ENCODE measurements at places on chromosomes 4 and X.

DNA sequence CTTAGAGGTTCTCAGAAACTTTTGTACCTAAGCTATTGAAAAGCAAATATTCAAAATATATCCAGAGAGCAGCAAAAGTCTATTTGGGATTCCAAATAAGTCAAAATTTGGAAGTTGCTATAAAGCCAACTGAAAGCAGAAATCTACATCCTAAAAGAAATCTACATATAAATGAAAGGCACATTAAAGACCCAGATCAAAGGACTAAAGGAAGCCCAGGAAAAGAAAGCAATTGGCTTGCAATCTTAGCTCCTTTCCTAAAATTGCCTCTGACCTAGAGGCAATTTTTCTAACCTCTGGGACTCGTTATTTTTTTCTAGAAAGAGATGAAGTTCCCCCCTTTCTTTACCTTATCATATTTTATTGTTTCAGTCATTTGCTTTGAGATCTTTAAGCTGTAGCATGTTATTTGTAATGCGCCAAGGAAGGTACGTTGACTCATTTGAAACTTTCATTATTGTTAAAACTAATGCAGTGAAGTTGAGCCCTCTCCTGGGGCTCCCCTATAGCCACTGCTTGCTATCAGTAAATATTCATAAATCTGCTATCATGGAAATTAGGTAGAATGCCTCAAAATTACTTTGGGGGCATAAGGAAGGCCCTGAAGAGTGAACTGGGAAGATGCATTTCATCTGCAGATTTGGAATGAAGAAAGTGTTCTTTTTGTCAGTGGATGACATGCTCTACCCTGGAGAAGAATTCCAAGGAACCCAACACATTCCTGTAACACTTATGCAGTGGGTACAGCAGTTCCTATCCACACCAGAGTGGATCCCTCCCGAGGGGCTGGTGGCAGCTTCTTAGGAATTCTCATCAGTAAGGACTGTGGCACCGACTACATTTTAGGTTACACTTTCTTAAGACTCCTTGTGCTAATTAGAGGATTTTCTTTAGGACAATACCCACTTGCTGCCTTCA is 177.8 kb upstream of the IGFBP7 start:
- no peak for DNase-seq

- no peak for DNase-seq
Measured at GRCh38 chr4:75630937-75631329, 605 bp upstream of the CDKL2 start.

DNA sequence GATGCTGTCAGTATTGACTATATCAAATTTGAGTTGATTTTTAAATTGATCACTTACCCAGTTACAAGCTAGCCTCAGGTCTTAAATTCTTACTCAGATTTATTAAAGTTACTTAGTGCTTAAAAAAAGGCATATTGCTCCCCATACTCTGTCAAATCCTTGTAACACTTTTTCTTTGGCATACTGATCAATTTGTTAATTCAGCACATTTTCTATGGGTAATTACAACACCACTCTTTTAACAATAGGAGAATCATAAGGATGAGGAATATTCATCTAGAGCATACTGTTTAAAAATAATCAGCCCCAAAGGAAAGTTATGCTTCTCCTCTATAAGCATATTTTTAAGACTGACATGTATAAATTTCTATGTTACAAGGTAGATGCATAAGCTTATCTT is 482.5 kb downstream of the PABPC4L start:
- DNase-seq, result no peak

DNA sequence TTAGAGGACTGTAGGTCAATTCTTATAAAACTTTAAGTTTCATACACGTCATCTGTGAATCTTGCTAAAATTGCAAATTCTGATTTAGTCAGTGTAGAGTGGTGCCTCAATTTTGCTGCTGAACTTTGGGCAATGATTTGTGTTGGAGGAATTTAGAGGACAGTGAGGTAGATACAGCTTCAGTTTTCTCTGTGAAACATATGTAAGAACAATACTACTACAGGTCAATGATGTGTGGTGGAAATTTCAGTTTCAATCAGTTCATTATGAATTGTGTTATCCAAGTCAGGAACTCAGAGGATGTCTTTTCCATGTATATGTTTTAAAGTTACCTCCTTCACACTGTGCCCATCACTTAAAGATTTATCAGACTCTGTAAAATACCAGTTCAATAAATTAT is 1597.8 kb upstream of the PCDH10 start:
- no peak for DNase-seq

DNA sequence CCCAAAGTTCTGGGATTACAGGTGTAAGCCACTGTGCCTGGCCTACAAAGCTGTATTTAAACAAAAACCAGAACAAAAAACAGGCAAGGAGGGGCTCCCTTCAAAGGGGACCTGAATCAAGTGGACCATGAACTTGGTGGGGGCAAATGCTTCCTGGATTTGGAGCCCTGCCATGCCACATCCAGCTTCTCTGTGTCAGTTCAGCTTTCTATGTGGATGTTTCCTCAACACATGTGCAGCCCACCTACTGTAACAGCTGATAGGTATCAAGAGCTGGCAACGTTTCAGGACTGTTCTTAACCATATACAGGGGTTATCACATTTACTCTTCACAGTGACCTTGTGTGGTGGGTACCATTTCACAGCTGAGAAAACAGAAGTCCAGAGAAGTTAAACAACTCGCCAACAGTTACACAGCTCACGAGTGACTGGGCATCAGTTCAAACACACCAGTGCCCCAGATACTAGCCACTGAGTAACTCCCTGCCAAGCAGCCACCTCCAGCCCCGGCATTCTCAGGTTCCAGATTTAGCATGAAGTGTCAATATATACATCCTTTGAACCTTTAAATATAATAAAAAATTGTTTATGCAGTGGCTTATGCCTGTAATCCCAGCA is 7.5 kb downstream of the GPR143 start:
- no peak for DNase-seq

GRCh38 chrX:110046001-110046400 is 43.1 kb downstream of the TMEM164 start:
- DNase-seq, result no peak

GRCh38 chr4:152273343-152273742 is 262.5 kb downstream of the FBXW7 start:
- DNase-seq, result no peak

GRCh38 chr4:68338625-68339024 is 11.3 kb downstream of the YTHDC1 start:
- DNase-seq, result no peak

GRCh38 chr4:53905276-53905940 is 159.0 kb downstream of the CHIC2 start:
- DNase-seq, result no peak

DNA sequence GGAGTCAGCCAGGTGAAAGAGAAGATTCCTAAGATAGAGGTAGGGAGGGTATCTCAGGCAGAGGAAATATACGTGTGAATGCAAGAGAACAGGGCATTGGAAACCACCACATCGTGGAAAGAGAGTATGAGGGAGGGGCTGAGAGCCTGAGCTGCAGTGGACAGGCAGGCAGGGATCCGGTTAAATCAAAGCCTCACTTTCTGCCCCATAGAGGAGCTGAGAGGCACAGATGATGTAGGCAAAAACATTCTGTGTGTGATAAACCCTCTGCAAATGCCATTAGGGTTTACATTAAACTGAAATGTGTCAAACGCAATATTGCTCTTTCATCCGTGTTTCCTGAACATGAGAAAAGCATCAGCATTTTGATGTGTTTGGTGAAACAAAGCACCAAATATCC is 298.1 kb upstream of the TAPT1 start:
- DNase-seq, result no peak

GRCh38 chr4:26023203-26023972 is 109.4 kb downstream of the SMIM20 start:
- DNase-seq, result no peak

GRCh38 chrX:134734466-134734952 is 76.2 kb upstream of the PLAC1 start:
- no peak for DNase-seq

GRCh38 chr4:10063544-10064300 is 42.4 kb upstream of the SLC2A9 start:
- no peak for DNase-seq

DNA sequence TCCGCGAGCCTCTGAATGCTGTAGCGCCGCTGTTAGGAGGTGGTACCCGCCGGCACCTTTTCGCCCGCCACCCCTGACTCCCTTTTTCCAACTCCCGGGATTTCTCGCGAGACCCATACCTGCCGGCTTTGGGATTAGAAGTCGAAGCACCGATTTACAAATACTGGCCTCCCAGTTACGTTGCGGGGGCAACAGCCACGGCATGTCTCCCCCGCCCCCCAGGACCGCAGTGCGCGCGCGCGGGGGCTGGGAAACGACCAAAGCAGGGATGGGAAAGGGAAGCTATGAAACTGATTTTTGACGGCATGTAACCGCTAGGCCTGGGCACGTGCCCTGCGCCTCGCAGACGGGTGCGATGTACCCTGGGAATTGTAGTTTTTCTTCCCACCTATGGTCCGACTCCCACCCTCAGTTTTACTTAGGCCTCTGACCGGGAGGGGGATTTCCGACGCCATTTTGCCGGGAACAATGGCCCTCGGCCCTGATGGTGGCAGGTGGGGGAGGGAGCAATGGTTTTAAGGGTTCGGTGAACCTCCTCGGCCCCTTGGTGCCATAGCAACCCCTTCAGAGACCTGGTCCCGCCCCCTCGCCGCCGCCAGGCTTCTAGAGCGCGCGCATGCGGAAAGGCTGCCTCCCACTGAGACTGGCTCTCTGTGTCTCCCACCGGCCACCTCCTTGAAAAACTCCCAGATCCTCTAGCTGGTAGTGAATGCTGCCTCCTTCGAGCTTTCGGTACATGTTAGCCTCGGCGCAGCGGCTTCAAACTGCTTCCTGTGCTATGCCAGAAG is 772 bp upstream of the WNK3 start:
- peak; percentile 28 for DNase-seq

DNA sequence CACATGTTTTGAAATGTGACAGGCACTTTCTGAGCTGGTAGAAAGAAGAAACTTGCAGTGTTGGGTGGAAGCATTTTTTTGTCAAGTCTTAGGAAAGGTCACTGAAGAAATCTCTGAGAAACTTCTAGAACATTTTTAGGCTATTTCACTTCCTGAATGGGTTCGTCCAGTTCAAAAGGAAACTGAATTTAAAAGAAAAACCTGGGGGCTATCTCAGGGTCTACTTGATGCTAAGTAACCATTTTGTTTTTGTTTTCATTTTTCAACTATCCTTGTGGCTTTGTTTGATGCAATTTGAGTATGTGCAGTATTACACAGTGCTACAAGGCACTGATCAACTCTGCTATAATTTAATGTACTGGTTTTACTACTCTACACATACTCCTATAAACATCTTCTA is 34.0 kb upstream of the AMOT start:
- no peak for DNase-seq

- DNase-seq, result no peak
Measured at GRCh38 chr4:83731609-83732008, 195.7 kb downstream of the GPAT3 start.

DNA sequence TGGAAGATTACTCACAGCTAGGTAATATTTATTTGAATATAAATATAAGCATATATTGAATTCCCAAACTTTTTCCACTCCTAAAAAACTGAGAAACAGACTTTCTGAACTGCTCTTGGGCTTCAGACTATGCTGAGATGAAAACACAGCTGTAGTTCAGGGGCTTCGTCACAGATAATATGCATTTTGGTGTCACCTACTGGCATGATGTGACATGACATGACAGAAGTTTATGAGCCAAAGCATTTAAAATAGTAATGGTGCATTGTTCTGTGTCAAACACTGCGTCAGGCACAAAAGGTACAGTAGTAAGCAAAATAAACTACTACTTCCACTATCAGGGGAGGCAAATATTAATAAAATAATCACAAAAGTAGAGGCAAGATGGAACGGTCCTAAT is 171.3 kb downstream of the BTC start:
- DNase-seq, result no peak

GRCh38 chrX:41332408-41333002 is 1.5 kb upstream of the DDX3X start:
- peak; percentile 26 for DNase-seq

DNA sequence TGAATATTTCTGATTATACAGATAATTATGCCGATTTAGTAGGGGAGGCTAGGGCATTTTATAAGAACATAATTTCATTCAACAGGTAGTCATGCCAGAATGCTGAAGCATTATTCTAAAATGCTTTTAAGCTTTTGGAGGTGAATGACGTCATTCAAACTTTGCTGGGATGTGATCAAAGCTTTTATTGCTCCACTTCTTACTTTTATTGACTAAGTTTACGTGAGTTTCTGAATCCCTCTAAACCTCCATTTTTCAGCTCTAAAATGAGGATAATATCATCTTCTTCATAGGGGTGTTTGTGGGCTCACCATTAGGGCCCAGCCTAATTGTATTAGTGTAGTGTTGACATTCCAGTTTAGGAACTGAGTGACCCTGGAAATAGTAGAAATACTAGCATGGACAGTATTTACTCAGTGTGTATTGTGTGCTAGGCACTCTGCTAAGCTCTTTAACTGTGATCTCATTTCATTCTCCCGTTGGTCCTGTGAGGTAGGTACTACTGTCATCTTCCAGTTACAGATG is 3.0 kb downstream of the WWC2 start:
- DNase-seq, result no peak

DNA sequence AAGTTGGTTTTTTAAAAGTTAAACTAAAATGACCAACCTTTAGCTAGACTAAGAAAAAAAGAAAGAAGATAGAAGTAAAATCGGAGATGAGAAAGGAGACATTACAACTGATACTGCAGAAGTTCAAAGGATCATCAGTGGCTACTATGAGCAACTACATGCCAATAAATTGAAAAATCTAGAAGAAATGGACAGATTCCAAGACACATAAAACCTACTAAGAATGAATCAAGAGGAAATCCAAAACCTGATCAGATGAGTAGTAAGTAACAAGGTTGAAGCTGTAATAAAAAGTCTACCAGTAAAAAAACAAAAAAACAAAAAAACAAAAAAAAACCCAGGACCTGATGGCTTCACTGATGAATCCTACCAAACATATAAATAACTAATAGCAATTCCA is 16.1 kb downstream of the IQCM start:
- DNase-seq, result no peak

GRCh38 chrX:120125444-120125843 is 9.7 kb upstream of the RHOXF1 start:
- no peak for DNase-seq

GRCh38 chr4:37641352-37641751 is 44.8 kb downstream of the RELL1 start:
- no peak for DNase-seq

GRCh38 chr4:40516651-40517050 is 113.0 kb downstream of the RBM47 start:
- DNase-seq, result no peak

GRCh38 chr4:5776510-5776909 is 65.5 kb downstream of the EVC start:
- DNase-seq, result no peak

DNA sequence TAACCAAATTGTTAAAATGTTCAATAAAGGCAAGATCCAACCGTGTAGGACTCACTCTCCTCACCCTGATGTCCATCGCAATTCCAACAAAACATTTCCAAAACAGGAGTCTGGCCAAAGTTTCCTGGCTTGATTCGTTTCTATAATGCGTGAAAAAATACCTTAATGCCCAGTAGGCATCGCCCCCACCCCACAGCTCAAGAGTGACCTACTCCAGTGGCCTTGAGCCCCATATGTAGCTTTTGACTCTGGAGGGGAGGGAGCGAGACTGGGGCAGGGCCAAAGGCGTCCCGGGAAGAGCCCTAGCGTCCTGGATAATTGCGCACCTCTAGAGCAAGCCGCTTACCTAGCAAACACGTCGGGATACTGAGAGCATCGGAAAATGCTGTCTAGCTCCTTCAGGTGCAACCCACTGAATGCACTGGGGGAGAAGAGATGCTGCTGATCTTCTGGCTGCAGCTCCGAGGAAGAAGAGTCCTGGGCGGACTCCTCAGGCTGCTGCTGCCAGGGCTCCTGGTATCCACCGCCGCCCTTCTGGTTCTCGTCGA is 55.6 kb upstream of the NKAP start:
- DNase-seq, result no peak
